ENCODE measurements at places on chromosomes 4 and X.

GRCh38 chr4:126526335-126526734, 1106.4 kb upstream of the INTU start:
- no peak for DNase-seq

- no peak for DNase-seq
These were observed 1002.9 kb upstream of the IGFBP7 start for GRCh38 chr4:58113126-58113525.

GRCh38 chr4:168845897-168846296, 164.2 kb downstream of the CBR4 start:
- DNase-seq = no peak

GRCh38 chr4:151540728-151541388, 131.9 kb downstream of the FHIP1A start:
- no peak for DNase-seq

- DNase-seq = peak; percentile 34
These were observed 17.2 kb upstream of the POLA1 start for GRCh38 chrX:24676403-24677024.

GRCh38 chr4:186942758-186943377, 219.2 kb upstream of the FAT1 start:
- DNase-seq = no peak

DNA sequence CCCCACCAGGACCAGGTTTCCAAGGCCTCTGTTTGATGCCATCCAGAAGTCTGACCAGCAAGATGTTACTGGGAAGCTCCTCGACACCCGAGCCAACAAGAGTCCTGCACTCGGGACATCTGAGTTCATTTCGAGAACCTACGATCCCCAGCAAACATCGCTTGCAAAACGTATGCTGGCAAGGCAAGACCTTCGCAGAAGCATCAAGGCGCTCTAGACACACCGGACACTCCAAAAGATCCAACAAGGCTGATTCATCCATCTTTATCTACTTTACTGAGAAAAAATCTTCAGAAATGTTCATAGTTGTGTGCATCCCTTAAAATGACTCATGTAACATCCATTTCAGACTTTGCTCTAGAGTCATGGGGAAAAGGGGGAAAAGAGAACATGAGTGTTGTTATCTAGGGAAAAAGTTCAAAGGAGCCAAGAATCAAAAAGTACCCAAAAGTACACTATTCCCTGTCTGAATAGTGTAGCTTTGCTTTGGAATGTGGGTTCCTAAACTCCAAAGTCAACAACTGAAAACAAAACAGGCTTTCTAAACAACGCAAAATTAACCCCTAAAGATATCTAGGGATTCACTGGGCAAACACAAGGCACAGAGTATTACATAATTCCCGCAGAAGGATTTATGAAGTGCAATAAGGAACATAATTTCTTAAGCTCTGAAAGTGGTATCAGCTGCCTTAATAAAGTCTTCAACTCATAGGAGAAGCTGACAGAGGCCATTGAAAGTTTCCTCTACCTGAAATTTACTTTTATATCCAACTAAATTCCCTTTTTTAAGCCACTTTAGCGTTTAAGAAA, 1.6 kb downstream of the SH3RF1 start:
- DNase-seq = no peak

GRCh38 chr4:2243681-2244380, 1.9 kb upstream of the HAUS3 start:
- no peak for DNase-seq

GRCh38 chr4:55947912-55948725, 626 bp upstream of the CEP135 start:
- DNase-seq = no peak

- DNase-seq = peak; percentile 9
These were observed 1.0 kb upstream of the SUV39H1 start for GRCh38 chrX:48695534-48695896.

DNA sequence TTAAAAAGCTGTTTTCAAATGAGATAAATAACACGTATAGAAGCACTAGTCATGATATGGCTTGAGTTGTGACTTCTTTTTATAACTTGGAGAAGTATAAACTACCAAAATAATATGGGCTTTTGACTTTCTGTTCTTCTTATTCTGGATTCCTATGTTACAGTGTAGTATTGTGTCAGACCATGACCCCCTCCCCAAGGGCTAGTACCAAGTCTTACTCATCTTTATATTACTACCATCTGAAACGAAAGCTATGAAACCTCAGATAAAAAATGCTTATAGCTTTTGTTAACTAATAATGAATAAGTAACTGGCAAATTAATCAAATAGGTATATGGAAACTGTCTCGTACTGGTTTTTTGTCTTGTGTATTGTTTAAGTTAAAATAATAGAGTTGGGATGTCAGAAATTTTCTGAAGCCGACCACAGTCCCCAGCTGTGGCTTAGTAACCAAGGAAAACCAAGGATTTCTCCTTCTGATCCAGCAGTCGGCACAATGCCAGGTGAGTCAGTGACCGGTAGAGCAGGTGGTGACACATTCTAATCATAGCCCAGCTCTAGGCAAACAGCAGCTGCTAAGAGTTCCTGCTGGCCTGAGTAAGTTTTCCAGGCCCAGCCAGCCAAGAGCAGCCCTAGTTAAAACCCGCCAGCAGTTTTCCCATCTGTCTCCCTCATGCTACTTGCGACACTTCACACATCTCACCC, 163.3 kb upstream of the PRDX4 start:
- peak; percentile 22 for DNase-seq

DNA sequence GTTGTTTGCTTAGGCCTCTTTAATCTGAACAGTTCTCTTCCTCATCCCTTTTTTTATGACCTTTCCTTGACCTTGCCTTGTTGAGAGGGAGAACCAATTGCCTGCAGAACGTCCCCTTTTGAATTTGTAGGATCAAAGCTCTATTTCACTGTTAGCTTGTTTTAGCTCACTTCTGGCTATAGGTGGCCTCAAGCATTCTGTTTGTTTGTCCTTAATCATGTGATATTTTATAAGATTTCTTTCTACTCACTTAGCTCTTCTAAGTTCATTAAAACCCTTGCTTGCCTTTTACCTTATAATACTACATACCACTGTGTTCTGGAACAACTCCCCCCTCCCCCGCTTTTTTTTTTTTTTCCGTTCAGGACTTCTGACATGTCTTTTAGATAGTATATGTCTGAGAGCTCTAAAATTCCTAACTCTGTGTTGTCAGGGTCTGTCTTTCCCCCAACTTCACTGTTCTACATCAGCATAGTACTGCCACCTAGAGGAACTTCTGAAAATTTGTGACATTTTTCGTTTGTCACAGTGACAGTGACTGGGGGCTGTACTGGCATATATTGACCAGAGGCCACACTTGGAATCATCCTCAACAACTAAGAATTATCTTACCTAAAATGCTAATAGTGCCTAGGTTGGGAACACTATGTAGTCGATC, 128.5 kb downstream of the LARP7 start:
- DNase-seq = peak; percentile 62

DNA sequence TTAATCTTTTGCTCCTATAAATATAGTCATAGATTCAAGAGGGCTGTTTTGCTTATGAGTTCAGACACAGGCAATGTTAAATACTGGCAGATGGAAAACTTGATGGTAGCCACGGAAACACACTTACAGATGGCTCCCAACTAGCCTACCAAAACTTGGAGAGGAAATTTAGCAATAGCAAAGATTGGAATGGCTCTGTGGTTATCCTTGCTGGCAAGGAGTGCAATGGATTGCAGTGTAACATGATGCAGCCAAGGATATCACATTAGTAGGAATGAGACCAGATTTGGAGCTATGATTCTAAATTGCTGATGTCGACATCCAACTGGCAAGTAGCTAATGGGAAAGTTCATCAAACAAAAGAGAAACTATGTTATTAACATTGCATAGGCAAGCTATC, 791.0 kb upstream of the DIAPH2 start:
- no peak for DNase-seq

DNA sequence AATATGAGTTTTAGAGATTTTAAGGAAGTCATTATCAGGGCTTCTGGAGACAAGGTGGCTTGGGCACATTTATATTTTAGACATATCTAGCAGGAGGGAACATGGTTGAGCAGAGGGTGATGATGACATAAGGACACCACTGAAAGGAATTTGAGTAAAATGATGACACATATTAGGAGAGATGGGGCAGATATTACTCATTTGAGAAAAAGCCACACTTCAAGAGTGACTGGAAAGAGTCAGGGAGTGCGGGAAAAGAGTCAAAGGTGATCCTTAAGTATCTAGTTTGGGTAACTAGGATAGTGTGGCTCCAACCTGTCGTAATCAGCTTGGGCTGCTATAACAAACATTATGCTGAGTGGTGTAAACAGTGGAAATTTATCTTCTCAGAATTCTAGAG, 377.7 kb downstream of the PACRGL start:
- no peak for DNase-seq

DNA sequence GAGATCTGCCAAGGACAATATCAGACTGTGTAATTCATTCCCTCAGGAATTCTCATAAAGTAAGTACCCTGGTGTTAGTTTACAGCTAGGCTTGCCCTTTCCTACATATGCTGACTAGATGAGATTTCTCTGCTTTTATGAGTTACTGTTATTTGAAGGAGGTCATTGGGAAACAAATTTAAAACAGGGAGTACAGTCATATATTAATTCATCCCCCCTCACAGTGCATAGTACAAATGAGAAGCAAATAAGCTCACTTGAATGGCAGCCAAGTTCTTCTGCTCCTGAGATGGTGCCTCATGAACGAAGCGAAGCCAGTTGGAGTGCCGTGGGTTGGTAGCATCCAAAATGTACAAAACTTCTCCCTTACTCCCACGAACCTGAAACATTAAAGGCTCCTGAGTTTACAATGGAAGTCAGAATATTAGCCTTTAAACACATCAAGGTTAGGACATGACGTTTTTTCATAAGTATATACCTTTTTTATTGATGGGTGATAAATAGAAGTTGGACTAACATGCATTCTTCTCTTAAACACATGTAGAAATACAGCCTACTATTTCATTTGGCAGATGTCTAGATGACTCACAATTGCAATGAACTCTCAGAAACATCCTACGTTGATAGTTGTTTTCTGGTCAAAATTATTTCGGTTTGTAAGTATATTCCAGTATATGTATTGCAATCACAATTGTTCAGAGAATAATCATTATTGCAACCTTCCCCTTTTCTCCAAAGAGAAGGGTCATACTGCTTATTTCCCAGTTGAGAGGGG, 69.2 kb downstream of the PRDM5 start:
- DNase-seq = no peak

GRCh38 chr4:26978387-26979053, 117.9 kb downstream of the STIM2 start:
- DNase-seq = no peak

DNA sequence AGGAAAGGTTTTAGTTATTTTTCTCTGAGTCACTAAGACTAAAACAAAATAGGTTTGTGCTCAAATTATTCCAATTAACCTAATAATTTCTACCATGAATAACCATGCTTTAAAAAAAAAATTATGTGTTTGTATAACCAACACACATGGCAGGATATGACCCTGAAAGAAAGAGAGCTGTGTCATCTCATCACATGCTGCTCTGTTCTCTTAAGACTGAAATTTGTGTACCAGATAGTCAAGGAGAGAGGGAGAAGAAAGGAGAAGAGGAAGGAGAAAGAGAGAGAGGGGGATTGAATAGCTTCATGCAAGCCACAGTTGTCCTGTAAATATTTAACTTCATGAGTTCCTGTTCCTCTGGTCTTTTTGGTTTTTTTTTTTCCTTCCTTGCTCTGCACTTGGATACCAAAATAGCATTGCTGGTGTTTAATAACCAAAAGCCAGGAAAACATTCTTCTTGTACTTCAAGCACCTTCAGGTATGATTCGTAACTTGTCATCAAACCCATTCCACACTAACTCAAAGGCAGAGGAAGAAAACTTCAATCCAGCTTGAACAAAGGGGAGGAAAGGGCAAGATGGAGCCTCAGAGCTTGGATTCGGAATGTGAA, 6.4 kb upstream of the PROM1 start:
- no peak for DNase-seq

GRCh38 chr4:52915730-52916300, 53.7 kb downstream of the RASL11B start:
- no peak for DNase-seq

All from NCI-H526 (cell line).